ENCODE measurements at places on chromosomes 4 and X. TPM values are rescaled to one million over a fixed set of nuclear protein-coding genes. Genes with fewer than 3 reads are reported as not detected.

GRCh38 chr4:87532907-87533306 lies 3.7 kb upstream of the SPARCL1 start:
- DNase-seq, result no peak

GRCh38 chr4:100489305-100489704 lies 28.5 kb downstream of the EMCN start:
- DNase-seq, result no peak

Gene SMIM10
- total RNA-seq, result not detected

Gene SPANXN2
- not detected for total RNA-seq

Gene VSIG1
- not detected for total RNA-seq

All from GM12878 (cell line).